NCI-H1436 (cell line): ENCODE measurements at places on chromosomes 1 and 21.

DNA sequence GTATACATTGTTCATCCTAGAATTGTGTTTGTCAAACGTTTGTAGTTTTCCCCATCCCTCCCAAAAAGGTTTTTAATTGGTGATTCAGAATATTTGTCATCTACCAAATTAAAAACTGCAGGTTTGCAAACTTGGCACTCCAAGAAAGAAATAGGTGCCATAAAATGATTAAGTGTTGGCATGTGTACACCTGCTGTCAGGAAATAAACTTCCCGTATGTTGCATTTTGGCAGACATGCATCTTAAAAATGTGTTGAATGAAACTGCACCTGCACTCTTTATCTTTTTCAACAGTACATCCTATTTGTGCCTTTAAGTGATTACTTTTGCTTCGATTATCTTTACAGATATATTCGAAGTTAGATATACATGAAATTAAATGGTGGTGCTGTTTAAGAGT lies 7.3 kb downstream of the B3GALT2 start:
- DNase-seq = no peak

GRCh38 chr1:155801149-155801548 lies 55.9 kb downstream of the GON4L start:
- no peak for DNase-seq

DNA sequence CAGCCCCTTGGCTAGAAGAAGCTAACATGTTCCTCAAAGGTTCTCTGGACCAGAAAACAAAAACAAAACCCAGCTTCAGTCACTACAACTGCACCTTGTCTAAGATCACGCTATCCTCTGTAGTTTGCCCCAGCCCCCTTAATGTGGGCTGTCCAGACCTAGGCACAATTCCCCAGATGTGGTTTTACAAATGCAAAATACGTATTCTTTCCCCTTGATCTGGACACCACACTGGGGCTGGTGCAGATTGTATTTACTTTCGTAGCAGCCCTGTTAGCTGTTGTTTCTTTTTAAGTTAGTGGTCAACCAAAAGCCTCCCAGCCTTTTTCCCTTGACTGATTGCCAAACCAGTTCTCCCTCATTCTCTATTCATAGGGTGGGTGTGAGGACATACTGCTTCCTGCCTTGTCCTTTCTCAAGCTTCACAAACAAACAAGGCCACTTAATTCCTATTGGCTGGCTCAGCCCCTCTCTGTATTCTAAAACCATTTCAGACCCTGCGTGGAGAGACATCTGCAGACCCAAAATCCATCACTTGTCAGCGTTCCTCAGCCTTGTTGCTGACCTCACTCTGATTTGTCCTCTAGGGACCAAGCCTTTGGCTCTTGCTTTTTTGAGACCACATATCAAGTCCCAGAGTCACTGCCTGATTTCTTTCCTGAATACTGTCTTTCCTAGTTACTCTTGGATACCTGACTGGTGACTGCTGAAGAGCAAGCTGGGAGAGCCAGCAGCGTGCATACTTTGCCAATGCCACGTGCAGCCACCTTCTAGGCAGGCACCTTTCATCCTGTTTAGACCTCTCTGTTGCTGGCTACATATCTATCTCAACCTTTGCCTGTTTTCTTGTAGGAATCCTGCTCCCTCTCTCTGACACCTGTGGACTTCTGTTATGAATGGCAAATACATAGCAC lies 96.4 kb upstream of the RAB3GAP2 start:
- no peak for DNase-seq

GRCh38 chr21:37435120-37435519 lies 68.5 kb downstream of the DYRK1A start:
- peak; percentile 80 for DNase-seq

DNA sequence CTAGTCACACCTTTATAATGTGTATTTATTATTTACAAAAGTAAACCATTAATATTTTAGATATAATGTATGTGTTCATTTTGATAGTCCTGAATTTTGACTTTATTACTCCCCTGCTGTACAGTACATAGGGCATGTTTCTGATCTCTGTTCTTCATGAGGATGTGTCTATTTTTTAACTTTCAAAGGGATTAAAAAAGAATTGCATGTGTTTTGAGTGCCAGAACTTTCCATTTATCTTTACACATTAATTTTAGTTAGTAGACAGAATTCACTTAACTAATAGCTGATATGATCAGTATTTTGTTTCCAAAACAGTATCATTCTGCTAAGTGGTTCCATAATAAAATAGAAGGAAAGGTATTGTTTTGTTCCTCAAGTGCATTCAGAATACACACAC lies 3.1 kb downstream of the PBX1 start:
- no peak for DNase-seq

DNA sequence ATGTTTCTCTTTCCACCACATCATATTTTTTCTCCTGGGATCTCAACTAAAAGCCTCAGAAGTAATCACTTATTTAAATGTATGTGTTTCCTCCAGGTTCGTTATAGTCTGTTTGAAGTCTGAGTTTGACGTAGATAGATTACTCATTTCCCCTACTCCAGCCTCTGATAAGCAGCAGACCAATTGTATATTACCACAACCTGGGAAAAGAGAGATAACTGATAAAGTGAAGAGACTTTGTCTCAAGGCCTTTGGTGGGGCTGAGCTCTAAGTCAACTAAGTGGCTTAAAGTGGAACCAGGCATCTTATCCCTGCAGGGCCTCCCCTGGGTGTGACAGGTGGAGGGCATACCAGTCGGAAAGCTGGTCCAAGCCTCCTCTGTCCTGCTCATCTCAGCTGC lies 34.9 kb upstream of the CACNA1E start:
- DNase-seq = no peak

- DNase-seq = peak; percentile 56
These were observed 10.2 kb downstream of the PRXL2B start for GRCh38 chr1:2596530-2597333.

DNA sequence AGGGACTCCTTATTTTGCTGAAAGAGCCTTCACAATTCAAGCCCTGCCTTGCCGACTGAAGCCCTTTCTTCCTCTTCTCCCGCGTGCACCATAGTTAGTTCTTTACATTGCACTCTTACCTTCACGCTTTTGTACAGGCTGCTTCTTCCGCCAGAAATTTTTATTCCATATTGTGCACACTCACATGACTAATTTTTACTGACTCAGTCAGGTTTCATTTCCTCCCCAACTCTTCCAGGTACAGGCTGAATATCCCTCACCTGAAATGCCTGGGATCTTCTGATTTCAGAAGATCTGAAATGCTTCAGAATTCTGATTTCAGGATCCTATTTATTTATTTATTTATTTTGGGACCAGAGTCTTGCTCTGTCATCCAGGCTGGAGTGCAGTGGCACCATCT lies 172.8 kb downstream of the ZNF281 start:
- no peak for DNase-seq
